Thyroid gland (tissue), 4 donors: ENCODE measurements at places on chromosomes 6 and 20.

GRCh38 chr20:57794600-57795341 lies 85.0 kb upstream of the PMEPA1 start:
- no peak for DNase-seq

- no peak for DNase-seq
Observed at GRCh38 chr6:70270287-70271005, 32.4 kb downstream of the COL9A1 start.

- DNase-seq: no peak
Observed at GRCh38 chr20:23530937-23531567, 37.2 kb downstream of the CST9L start.

- no peak for DNase-seq
Observed at GRCh38 chr6:63424636-63425035, 104.9 kb upstream of the LGSN start.

GRCh38 chr6:138907167-138907566 lies 80.9 kb downstream of the REPS1 start:
- no peak for DNase-seq

GRCh38 chr6:38187811-38188590 lies 368.5 kb downstream of the ZFAND3 start:
- DNase-seq: no peak

DNA sequence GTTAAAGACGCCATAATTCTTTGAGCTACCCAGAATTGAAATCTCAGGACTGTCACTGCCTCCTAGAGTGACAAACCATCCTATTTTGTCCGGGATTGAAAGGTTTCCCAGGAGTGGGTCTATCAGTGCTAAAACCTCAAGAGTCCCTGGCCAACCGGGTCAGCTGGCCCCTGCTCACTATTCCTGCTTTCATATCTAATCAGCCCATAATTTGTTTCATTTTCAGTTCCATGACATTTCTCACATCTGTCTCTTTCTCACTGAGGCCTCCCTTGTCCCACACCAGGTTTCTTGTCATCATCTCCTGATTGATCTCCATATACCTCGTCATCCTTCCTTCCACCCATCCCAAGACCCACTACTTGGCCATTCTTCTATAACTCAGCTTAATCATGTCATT lies 98.2 kb downstream of the SLC35B3 start:
- DNase-seq: no peak

DNA sequence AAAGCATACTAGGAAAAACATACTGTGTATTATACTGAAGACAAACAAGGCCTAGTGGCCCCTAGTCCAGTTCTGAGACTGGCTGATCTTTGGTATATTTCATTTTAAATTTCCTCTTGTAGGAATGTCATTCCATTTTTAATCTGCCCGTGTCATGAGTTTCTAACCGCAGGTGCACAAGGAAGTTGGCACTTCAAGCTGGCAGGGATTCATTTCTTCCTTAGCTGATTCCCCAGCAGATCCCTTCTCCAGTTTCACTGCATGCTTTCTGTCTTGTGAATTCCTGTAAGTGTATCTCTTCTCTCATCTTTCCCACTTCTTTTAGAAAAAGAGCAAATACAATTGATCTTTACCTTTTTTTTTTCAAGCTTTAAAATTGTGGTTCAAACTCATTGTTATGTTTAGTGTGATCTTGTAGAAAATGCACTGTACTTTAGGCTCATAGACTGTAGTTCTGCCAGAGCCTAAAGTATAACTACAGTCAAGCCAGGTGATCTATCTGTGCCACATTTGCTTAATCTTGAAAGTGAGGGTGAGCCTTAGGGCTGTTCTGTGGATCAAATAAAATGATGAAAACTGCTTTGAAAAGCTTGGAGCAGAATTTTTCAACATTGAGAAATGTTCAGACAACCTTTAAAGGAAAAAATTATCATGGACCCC lies 37.0 kb downstream of the RNF217 start:
- DNase-seq: peak; percentile 14
